ENCODE measurements at places on chromosomes 6 and 20.
A peak's percentile ranks its signal among the peaks of the same experiment; 100 is the strongest.

DNA sequence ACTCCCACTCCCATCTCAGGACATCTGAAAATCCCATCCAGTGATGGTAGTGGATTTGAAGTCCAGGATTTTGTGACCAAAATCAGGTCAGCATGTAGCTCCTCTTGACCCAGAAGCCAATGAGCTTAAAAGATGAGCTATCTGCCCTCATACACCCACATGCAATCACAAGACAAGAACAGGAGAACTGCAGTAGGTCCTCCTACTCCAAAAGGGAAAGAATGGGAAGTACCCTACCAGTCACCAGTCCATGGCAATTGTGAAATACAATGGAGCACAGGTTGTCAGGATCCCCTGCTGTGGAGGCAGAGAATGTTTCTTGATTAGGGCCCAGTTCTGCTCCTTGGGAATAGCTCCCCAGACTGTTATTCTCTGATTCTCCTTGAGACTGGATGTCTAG, 347.3 kb upstream of the CNR1 start:
- DNase-seq = no peak

DNA sequence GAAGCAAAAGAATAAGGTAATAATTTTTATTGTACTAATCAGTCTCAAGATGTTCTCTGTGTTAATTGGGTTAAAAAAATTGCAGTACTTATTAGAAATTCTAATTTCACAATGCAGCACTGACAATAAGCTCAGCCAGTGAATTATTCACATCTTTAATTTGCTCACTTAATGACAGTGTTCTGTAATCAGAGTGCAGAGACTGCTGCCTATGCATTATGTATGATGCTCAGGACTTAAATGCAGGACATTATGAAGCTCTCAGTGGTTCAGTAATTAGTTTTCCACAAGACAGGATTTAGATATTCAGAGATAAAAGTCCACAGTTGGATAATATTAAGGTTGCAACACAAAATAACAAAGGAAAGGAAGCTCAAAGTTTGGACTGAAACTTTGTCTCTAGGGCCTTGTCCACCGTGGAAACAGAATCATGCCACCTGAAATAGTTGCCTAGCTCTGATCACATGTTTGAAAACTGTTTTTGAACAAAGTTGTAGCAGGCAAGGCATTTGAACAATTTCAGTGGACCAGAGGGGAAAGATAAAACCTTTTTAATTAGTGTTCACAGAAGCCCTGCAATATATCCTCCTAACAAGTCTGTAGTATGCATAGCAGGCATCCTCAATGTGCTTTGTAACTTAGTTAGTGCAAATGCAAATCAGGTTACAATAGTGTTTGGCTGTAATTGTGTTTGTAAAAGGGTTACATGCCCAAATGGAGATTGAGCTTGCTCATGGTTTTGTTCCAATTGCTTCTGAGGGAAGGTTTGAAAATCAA, 23.7 kb upstream of the MMS22L start:
- no peak for DNase-seq

- DNase-seq = peak; percentile 2
Measured at GRCh38 chr6:21914121-21914973, 320.8 kb downstream of the SOX4 start.

GRCh38 chr6:143675946-143676345, 1.8 kb upstream of the PHACTR2 start:
- no peak for DNase-seq

- DNase-seq = no peak
Measured at GRCh38 chr6:163019926-163020325, 292.2 kb downstream of the PACRG start.

GRCh38 chr6:145749632-145750031, 14.3 kb upstream of the EPM2A start:
- DNase-seq = no peak

- no peak for DNase-seq
Measured at GRCh38 chr6:160010067-160010466, 41.2 kb downstream of the IGF2R start.

- DNase-seq = no peak
Measured at GRCh38 chr20:53975761-53976160, 94.6 kb downstream of the BCAS1 start.

DNA sequence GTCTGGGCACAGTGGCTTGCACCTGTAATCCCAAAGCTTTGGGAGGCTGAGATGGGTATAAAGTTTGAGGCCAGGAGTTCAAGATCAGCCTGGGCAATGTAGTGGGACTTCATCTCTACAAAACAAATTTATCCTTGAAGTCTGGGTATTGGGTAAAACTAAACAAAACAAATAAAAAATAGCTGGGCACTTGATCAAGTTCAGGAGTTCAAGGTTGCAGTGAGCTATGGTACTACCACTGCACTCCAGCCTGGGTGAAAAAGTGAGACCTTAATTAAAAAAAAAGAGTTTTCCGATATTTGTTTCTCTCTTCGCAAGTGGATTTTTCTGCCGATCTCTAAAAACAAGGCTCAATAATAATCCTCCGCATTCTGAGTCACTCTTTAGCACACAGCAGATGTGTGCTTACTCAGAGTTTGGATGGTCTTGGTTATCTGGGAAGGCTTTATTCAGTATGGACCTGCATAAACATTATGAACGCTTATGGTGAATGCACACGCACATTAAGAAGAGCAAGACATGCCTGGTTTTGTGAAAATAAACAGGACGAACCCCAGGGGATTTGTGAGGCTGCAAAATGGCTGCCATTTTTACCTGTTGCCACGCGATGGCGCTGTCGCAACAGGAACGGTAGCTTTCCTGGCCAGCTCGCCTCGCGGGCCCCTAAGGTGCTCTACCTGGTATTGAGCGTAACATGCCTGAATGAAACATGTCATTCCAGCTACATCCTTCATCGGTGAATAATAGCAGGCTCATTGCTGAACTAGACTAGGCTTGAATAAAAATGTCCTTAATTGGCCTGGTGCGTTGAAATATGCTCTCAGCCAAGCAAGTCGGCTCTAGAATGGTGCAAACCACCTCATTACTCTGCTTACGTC, 6.0 kb downstream of the OPN5 start:
- DNase-seq = peak; percentile 11

DNA sequence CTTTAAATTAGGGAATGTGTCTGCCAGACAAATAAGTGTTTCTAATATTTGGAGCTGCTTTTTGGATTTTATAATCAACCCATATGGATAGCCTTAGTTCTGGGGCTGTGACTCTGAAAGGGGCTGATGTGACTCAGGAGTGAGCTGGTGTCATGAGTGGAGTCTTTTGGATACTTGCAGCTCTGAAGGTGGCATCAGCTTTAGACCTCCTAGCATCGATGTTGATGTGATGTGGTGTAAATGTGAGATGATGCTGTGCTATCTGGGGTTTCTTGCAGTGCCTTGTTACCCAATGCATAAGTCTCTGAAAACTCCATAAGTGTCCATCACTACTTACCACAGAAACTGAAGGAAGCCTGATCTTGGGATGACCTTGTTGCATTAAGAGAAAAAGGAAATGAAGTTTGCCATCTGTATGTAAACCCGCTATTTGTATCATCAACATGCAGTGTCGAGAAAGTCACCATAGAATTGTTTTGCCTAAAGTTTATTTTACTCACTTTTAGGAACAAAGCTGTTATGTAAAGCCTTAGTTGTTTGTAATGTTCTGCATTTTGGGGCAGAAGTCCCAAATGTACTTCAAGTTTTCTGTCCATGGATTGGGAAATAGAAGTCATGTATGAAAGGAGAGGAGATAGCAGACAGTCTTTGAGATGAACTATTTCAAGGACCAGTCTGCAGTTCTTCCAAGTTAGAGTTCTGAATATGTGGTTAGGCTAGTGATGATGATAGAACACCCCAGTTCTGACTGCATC, 8.0 kb downstream of the FOXO3 start:
- DNase-seq = no peak

DNA sequence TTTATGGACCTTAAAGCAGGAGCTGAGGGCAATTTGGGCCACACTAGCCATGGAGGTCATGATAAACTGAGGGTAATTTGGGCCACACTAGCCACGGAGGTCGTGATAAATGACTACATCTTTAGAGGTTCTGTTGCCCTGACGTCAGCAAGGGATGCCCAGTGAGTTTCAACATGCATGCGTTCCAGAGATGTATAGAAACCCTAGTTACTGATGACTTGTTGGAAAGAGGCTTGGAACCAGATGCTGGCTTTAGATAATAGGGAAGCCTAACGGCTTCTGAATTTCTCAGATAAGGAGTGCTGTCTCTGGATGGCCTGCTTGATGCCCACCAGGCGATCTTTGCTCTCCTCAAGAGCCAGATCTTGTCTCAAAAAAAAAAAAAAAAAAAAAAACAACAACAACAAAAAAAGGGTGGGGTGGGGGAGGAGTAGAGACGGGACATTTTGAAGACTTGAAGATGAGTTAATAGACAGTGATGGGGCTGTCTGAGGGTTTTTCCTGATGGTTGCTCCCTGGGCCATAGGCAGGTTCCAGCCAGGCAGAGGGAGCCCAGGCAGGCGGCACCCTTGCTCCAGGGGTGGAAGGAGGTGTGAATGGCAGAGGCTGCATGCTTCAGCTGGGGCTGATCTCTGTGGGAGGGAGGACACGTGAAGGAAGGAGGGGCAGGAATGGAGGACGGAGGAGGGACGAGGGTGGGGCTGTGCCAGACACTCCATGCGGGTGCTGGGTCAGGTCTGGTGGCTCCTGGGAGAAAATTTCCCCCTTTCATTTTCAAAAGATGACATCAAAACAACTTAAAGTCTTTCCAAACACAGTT, 27.0 kb upstream of the FRMD1 start:
- no peak for DNase-seq
